ENCODE measurements at places on chromosomes 7 and 10.

DNA sequence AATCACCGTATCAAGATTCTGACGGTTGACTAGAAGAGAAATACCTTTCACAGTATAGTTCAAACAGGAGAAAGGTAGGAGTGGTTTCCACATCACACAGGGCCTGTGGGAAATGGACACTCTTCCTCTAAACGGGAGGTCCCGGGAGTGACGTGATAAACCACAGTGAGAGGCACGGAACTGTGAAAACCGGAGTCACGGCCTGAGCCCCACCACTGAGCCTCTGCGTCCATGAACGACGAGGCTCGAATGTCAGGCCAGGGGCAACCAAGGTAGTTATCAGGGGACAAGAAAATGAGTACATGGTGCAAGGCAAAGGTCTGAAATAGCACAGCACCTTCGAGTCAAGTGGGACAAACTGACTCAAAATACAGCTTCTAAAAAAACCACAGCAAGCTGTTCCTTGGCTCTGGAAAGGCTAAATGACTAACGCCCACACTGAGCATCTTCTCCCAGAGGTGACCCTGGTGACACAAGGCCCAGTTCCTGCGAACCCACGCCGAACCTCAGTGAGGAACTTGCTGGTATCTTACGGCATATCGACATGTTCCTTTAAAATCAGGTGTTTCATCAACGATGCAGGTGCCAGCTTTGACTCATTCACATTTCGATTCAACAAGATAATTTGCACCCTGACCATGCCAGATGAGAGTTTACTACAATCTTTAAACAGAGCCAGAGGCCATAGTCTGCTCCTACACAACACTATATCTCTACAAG lies 99.3 kb downstream of the DIP2C start:
- no peak for DNase-seq

DNA sequence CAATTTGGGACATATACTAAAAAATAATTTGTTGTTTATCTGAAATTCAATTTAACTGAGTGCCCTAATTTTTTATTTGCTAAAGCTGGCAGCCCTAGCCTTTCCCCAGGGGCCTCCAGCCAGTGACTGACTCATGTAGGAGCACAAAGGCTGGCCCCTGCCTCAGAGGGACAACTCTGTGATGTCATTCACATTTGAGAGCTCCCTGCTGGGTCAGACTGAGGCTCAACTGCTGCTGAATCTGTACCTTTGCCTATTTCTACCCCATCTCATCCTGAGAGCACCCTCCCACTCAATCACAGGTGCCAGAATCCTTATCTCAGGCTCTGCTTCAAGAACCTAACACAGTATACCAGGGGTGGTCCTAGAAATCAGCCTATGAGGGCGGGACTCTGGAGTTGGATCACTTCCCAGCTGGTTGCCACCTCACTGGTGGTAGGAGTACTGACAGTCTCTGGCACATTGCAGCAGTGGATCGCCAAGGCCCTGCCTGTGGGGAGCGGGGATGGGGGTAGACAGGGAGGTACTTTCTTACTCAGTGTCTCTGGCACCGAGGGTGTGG lies 11.6 kb downstream of the GCK start:
- no peak for DNase-seq

DNA sequence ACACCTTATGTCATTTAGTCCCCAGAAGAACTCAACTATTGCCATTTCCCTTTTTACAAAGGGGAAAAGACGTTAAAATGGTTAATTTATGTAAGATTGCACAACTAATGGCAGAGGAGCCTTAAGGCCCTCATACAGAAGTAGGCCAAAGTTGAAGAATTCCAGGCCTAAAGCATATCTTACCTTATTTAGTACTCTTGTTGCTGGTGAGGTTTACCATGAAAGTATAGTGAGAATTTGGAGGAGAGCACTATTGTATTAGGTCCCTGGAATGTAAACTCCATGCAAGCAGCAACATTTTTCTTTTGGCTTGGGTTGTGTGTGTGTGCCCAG lies 731 bp upstream of the CRPPA start:
- DNase-seq, result no peak

GRCh38 chr10:118694848-118695247 lies 59.9 kb downstream of the CACUL1 start:
- DNase-seq, result no peak

GRCh38 chr7:40305229-40305628 lies 170.4 kb downstream of the SUGCT start:
- DNase-seq, result no peak

- DNase-seq, result no peak
Measured at GRCh38 chr10:63588436-63589167, 67.4 kb downstream of the REEP3 start.

DNA sequence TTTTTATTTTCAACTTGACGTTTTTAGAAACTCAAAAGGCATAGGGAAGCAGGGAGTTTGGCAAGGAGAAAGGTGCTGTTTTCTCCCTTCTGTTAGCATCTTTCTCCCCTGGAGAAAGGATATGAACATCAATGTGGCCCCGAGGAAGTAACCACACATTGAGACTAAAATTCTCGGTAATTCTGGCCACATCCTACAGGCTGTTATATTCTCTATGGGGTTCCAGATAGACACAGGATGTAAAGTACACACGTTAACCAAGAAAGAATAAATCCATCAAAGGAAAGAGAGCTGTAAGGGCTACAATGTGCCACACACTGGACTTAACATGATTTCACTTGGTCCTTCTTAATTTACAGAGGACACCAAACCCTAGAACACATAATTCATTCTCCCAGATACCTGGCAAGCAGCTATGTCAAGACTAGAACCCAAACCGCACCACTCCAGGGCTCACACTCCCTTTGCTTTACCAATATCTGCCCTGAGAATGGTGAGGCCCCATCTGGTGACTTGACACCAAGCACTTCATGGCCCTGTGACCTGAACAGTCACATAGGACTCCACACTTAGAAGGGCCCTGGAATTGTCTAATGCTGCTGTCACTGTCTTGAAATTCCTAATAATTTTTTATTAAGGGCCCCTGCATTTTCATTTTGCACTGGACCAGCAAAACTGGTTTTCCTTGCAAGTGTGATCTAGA lies 73.9 kb downstream of the PRLHR start:
- no peak for DNase-seq

DNA sequence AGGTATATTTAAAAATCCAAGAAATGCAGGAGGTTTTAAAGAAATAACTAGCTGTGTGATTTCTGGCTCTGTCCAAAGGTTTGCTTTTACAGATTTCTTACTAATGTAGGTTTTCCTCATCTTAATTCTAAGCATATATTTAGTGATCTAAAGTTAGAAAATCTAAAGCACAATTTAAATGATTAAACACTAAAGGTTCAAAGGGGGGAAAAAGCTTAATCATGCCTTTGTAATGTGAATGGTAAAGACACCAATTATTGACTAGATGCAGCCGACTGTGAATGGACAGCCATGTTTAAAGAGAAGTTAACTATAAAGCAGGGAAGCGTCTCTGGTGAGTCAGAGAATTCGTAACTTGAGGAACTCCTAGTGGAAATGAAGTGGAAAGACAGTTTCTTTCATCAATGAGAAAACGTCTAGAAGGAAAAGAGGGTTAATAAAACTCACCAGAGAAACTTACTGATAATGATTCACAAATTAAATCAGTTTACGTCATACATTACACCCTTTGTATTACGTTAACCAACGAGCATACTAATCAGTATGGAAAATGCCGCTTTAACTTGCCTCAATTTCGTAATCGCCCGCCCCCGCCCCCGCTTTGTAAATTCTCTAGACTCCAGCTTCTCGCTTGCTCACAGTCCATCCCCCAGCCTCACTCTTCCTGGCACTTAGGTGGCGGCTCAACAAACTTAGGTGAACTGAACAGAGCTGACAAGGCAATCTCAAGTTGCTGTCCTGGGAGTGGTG lies 1.1 kb upstream of the HBP1 start:
- DNase-seq, result peak; percentile 85

DNA sequence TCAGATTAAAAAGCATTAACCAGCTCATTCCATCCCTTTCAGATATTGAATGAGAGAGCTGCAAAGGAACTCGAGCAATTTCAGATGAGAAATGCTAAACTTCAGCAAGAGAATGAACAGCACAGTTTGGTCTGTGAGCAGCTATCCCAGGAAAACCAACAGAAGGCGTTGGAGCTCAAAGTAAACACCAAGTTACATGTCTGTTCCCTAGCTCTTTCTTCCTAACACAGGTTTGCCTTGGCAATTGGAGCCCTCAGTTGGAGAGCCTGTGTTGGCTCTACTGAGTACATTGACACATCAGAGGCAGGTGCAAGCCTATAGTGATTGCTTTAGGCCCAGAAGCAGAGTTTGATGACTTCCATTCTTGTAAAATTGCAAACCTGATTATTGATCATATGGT lies 14.7 kb downstream of the CFAP58 start:
- DNase-seq, result no peak

GRCh38 chr10:127458829-127459228 lies 90.3 kb upstream of the NPS start:
- no peak for DNase-seq

GRCh38 chr10:69327463-69328379 lies 49.4 kb downstream of the HK1 start:
- DNase-seq, result peak; percentile 63

- no peak for DNase-seq
Measured at GRCh38 chr10:76444034-76444800, 1012.8 kb downstream of the LRMDA start.

GRCh38 chr10:16742165-16742960 lies 74.9 kb downstream of the RSU1 start:
- no peak for DNase-seq

GRCh38 chr10:124232686-124233545 lies 139.5 kb upstream of the CHST15 start:
- DNase-seq, result no peak

DNA sequence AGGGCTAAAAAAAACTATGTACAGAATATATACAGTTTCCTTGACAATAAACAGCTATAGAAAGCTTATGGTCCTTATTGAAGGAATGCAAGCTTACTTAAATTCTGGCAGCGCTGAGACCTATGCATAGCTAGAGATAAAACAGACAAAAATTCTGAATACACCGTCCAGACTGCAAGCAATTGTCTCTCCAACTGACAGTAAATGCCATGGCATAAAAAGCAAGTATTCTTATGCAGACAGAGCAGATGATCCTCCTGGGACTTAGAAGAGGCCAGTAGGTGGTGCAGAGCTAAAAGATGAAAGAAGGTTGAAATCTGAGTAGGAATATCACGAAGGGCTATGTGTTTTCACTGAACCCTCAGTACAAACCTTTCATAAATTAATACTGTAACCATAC lies 157.0 kb upstream of the CACNA2D1 start:
- no peak for DNase-seq

Measured in activated CD4-positive, alpha-beta T cell treated with anti-CD3 and anti-CD28 coated beads for 36 hours (primary cell).